Mononuclear cell (primary cell): ENCODE measurements at places on chromosomes 4 and X. TPM values are rescaled to one million over a fixed set of nuclear protein-coding genes. Genes with fewer than 3 reads are reported as not detected.

H2AZ1 gene
- total RNA-seq, result 87.9 TPM

CYSLTR1 gene
- total RNA-seq, result 15.8 TPM

CENPVL2 gene
- total RNA-seq, result not detected

TMEM150C gene
- total RNA-seq, result 0.21 TPM
